ENCODE measurements at places on chromosomes 7 and 10.

DNA sequence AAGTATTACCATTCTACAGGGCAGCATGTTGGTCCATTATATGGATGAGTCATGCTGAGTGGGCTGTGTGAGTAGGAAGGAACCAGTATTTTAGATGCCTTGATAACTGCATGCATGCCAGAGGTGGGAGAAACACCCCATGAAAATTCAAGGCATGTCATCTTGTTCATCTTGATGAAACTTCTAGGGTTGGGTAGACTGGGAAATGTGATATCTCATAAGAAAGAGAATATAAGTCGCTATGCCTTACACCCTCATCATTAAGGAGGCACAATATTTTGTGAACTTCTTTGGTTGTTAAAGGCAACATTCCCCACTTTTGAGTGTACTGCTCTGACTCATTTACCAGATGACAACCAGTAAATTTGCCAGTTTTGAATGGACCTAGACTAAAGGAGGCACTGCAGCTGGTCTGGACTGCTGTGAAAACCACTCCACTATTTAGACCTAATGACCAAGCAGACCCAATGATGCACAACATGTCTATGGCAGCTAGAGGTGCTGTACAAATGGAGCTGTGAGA lies 48.0 kb downstream of the ZNF365 start:
- DNase-seq, result no peak

DNA sequence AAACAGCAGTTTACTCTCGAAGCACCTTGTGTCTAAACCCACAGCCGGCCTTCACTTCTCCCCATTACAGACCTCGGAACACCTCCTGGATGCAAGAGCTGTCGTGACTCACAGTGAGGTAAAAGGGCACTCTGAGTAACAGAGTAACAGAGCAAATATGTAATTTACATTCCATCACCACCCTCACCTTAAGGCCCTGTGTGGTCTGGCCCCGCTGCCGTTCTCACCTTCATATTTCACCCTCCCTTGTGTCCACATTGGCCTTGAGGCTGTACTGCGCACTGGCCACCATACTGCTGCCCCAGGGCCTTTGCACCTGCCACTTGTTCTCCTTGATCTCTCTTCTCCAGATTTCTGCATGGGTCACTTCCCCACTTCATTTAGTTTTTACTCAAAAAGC lies 12.6 kb downstream of the FFAR4 start:
- DNase-seq, result no peak

DNA sequence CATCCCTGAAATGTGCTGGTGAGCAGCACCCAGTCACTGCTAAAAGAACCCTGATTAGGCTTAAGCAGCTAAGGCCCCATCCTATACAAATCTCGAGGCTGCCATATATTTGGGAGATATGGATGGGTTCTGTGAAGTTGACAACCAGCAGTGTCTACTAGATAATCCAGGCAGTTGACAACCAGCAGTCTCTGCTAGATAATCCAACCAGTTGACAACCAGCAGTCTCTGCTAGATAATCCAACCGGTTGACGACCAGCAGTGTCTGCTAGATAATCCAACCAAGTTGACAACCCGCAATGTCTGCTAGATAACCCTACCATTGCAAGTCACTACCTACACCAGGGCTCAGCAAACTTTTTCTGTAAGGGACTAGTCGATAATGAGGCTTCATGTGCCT lies 58.3 kb upstream of the KDM7A start:
- no peak for DNase-seq

GRCh38 chr10:34729619-34730018 lies 85.5 kb downstream of the PARD3 start:
- no peak for DNase-seq

DNA sequence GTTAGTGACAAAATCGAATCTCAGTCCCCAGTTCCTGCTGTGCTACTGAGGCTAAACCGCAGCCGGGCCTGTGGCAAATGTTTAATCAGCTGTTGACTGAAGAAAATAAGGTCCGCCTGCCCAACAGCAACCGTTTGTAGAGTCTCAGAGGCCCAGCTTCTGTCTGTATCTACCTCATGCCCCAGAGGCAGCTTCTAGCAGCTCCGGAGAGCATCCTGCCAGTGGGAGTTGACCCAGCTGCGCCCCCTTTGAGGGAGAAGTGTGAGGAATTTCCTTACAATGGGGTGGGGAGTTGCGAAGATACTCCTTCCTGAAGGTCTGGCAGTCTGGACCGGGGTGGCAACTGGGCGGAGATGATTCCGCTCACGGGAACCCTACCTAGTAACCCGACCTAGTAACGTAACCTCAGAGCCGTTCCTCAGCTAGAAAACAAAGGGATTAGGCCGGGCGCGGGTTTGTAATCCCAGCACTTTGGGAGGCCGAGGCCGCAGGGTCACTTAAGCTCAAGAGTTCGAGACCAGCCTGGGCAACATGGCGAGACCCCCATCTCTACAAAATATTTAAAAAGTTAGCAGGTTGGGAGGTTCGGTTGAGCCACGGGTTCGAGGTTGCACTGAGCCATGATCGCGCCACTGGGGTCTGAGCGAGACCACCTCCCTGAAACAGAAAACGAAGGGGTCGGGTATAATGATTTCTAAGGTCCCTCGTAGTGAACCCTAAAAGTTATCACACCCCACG lies 846 bp upstream of the ZNF775 start:
- peak; percentile 56 for DNase-seq

DNA sequence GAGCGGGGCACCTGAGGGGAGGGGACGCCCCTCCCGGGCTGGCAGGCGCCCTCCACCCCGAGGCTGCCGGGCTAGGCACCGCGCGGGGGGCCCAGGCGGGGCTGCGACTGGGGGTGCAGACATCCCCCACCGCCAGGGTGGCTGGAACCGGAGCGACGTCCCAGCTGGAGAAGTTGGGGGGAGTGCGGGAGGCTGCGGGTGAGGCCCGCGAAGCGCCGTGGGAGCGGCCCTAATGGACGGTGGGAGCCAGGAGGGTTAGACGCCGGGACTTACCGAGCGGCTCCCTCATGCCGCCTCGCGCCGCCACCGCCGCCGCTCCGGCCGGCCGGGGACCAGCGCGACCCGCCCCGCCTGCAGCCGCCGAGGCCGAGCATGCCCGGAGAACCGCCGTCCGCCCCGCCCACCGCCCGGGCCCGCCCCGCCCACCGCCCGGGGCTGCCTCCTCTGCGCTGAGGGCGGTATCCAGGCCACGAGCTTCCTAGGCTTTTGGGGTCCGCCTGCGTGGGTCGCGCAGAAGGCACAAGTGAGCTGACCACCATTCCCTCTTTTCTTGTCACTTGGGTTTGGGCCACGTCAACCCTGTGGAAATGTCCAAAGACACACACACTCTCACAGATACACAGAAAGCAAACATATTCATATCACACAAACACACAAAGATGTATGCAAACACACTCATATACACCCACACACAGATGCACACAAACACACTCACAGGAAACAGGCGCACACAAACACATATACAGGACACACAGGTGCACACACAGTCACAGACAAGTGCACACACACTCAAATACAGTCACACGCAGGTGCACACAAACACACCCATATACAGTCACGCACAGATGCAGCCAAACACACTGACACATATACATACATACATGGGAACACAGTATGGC lies at the start of gene JCAD:
Gene JCAD, minus strand, starts transcription at position 378 of the 899 bp plus-strand sequence. CDS start 11,774 bp downstream, outside the sequence.
- DNase-seq, result peak; percentile 4

GRCh38 chr10:35606430-35606829 lies 1.3 kb downstream of the GJD4 start:
- DNase-seq, result no peak

DNA sequence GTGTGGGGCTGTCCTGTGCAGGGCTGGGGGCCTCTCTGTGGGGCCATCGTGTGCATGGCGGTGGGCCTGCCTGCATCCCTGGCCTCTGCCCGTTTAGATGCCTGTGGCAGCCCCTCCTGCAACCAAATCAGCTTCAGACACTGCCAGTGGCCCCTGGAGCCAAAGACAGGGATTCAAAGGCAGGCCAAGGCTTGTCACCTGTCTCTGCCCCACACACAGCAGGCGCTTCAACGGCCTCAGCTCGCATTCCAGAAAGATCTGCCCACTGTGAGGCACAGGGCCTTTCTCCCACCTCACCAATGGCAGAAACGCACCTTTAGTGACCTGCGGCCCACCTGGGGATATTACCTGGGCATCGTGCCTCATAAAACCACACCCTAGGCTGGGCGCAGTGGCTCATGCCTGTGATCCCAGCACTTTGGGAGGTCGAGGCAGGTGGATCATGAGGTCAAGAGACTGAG lies 46.0 kb downstream of the INSIG1 start:
- no peak for DNase-seq

- no peak for DNase-seq
Observed at GRCh38 chr10:16943295-16944285, 126.4 kb upstream of the RSU1 start.

- no peak for DNase-seq
Observed at GRCh38 chr10:48800007-48800675, 115.5 kb downstream of the WDFY4 start.

DNA sequence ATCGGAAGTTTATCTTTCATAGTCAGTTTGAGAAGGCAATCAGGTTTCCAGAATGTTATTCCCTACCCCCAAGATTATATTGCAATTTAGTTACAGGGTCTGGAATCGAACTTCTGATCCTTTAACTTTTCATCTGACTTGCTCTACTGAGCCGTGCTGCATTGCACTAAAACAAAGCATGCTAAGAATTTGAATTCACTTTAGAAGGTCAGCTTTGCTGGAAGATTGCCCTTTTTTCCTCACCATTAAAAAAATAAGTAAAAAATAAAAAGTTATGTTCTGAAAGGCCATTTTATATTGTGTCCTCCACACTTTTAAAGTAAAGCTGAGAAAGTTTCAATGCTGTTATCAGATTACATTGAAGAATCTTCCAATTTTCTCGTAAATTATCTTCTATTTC lies 388.8 kb upstream of the PHF14 start:
- DNase-seq, result no peak

DNA sequence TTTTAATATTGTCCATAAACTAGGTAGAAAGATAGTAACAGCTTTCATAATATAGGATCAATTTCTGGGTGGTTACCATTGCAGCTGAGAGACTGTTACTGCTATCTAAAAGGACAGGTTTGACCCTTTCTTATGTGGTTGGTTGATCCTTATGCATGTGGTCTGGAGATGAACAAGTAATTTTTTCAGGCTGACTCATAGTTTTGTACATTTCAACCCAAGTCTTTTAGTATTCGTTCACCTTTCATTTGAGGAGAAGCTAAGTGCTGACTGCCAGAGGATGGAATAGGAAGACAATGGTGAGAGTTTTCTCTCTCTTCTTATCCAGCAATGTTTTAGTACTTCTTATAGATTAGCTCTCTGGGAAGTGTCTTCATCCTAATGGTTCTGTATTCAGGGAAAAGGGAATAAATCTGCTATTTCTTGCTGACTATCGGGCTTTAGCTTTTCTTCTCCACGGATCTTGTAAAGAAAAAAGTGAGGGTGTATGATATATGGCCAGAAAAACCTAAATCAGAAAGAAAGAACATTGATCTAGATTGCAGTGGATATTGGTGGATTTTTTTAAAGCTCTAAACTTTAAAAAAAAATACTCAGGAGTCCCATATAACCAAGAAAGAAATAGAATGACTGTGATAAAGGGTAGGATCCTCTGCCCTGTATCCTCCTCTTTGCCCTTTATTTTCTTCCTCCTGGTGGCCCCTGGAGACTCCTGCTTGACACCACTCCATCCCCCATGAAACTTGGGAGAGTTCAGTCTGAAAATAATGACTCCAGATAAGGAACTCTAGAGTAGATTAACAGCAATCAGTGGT lies 88.0 kb downstream of the CPED1 start:
- DNase-seq, result no peak

- no peak for DNase-seq
Observed at GRCh38 chr10:86311906-86312305, 54.7 kb downstream of the GRID1 start.

- no peak for DNase-seq
Observed at GRCh38 chr7:23347682-23348180, 48.6 kb downstream of the MALSU1 start.

- no peak for DNase-seq
Observed at GRCh38 chr7:22586786-22587140, 86.8 kb upstream of the STEAP1B start.

- DNase-seq, result peak; percentile 54
Observed at GRCh38 chr10:119595676-119596515, 868 bp downstream of the TIAL1 start.

- DNase-seq, result no peak
Observed at GRCh38 chr7:133690740-133691139, 436.4 kb upstream of the LRGUK start.

DNA sequence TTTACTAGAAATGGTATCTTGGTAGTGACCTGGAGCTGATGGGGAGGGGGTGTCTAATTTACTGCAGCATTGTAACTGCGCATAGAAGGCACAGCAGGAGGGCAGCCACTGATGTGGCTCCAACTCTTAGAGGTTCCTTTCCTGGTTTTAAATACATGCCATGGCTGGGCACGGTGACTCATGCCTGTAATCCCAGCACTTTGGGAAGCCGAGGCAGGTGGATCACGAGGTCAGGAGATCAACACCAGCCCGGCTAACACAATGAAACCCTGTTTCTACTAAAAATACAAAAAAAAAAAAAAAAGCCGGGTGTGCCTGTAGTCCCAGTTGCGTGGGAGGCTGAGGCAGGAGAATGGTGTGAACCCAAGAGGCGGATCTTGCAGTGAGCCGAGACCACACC lies 19.2 kb upstream of the SEC61G start:
- DNase-seq, result no peak

- DNase-seq, result no peak
Observed at GRCh38 chr10:80260295-80261243, 28.9 kb downstream of the MAT1A start.

DNA sequence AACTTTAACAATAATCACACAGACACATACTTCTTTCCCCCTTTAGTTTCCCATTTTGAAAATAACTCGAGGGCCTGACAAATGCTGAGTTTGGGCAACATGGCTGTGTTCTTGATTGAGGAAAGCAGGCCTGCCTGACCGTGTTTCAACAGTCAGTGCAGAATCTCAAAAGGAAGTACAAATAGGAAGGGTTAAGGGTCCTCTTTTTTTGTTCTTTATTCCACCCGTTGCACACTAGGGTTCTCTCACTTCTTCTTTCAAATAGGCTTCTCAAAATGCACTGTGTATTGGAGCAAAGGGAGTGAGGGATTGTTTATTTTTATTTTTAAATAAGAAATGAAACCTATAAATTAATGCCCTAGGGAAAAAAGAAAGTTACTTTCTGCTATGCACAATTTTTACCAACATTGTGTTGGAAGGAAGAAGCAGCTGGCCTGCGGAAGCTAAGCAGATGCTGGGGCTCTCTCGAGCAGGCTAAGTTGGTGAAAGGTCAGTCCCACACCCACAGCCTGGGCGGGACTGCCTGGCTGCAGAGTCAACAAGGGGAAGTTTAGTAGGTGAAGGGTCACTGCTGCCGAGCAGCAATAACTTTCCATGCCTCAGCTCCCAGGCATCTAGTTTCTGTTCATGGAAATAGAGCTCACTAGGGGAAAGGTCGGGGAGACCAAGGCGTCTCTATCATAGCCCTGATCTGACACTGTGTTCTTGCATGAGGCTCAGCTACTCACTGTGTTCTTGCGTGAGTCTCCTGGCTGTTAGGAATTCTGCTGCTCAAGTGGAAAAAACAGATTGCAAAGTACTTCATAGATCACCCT lies 12.2 kb upstream of the PDK4 start:
- DNase-seq, result peak; percentile 81

DNA sequence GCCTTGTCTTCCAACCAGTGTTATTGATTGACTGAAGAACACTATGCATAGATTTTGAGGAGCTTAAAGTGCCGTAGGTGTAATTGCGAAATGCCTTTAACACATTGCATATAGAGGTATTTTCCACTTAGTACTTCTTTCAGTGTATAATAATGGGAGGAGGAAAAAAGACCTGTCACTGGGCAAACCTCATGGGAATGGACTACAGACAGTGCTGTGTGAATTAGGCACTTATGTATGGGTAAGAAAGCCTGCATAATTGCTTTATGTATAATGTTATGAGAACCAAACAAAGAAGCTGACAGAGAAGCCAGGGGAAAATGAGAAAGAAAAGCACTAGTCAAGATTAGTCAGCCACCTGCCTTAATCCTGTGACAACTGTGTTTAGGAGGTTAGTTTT lies 12.4 kb upstream of the SCRN1 start:
- DNase-seq, result no peak

Measured in midbrain (tissue), 1 donor.